ENCODE measurements at places on chromosomes 7 and 10.

DNA sequence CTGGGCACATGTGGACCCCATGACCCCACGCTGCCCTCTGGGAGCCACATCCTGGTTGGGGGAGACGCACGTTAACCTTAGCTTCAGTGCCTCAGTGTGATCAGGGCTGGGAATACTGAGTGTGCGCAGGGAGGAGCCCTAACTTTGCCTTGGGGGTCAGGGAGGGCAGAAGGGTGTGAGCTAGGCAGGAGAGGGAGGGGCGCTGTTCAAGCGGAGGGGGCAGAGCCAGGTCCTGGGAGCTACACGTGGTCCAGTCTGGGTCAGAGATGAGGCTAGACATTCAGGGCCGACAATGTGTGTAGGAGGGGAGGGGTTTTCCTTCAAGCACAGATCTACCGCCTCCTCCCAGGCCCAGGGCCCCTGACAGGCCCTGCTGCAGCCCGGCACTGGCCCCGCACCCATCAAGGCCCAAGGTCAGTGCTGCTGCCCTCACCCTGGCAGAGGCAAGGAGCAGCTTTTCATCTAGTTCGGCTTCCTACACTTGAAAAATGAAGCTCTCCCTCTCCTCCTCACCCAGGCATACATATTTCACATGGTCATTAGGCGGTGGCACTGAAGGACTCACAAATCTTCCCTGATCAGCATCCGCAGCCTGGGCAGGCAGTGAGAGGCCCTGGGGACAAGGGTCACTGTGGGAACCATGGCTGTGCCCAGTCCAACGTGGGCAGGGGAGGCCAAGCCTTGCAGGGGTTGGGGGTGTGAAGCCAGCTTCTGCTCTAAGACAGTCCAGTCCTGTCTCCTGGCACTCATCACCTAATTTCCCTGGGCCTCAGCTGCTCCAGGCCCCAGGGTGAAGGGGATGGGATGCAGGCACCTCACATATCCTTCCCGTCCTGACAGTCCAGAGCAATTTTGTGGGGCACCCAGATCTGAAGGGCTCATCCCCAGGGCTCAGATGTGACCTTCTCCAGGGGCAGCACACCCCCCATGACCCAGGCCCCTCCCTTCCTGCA, 47.3 kb downstream of the C10orf105 start:
- DNase-seq = no peak

- DNase-seq = no peak
These were observed 33.3 kb downstream of the PKD1L1 start for GRCh38 chr7:47914717-47915615.

DNA sequence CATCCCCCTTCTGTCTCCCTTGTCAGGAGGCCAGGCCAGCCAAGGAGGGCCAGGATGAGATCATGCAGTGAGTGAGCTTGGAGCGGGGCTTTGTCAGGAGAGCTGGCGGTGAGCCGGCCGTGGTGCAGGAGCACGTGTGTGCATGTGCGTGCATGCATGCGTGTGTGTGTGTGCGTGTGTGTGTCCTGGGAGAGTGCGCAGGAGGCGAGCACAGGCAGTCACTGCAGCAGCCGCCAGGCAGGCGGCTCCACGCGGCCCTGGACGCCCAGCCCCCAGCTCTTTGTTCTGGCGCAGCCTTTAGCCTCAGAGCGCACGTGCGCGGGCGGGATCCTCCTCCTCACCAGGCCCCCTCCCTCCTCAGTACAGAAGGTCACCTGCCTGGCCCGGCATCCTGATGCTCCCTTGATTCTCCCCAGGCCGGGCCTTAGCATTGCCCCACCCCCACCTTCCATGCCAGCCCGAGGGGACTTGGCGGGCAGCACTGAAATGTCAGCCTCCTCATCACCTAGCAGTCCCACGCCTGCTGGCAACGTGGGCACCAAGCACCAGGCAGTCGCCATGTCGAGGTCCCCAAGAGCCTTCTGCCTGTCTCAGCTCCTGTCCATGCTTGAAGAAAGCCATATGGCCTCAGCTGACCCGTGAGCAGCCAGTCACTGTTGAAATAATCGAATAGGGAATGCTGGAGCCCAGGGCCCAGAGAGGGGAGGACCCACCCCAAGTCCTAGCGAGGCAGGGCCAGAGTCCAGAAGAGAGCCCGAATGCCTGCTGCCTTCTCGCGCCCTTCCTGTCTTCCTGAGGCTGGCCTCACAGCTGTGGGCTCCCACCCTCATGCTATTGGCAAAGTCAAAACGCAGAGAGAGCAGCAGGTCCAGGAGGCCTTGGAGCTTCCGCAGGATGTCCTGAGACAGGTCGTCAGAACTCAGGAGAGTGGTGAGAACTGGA, 125.9 kb upstream of the PPIF start:
- DNase-seq = no peak

GRCh38 chr10:63421591-63421990, 44.2 kb downstream of the JMJD1C start:
- DNase-seq = no peak

GRCh38 chr7:32400676-32401075, 89.5 kb downstream of the LSM5 start:
- no peak for DNase-seq

- no peak for DNase-seq
These were observed 67.6 kb downstream of the IDE start for GRCh38 chr10:92506336-92506735.

- no peak for DNase-seq
These were observed 384.1 kb downstream of the GATA3 start for GRCh38 chr10:8438603-8439002.

GRCh38 chr7:150479023-150479716, 28.7 kb downstream of the GIMAP8 start:
- DNase-seq = no peak

DNA sequence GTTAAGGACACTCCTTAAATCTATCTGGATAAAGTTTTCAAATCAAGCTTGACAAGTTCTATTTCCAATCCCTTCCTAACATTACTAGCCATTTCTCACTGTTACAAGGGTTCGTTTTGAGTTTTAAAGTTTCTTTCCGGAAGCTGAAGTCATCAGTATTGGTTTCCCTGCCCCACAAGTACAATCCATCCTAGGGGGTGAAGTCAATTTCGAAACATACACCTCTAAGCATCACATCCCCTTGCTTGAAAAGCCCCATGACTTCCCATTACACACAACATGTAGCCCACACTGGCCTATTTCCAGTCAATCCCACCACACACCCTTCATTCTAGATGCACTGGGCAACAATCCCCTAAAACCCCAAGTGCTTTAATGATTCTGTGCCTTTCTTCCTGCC, 13.0 kb downstream of the DPY19L1 start:
- no peak for DNase-seq

DNA sequence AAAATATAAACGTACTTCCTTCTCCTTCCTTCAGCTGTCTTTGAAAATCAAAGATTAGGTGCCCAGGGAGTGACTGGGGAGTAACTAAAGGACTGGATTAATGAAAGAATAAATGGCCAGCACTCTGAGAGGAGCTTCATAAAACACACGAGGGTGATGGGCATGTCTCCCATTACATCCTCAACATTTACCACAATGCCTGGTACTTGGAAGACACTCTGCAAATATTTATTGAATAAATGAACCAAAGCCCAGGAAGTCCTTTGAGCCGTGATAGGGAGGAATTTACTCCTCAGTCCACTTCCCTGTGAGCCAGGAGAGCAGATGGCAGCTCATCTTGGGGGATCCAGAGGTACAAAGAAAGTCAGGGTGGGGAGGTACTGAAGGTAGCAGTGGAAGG, 96.3 kb downstream of the RAB11FIP2 start:
- no peak for DNase-seq

DNA sequence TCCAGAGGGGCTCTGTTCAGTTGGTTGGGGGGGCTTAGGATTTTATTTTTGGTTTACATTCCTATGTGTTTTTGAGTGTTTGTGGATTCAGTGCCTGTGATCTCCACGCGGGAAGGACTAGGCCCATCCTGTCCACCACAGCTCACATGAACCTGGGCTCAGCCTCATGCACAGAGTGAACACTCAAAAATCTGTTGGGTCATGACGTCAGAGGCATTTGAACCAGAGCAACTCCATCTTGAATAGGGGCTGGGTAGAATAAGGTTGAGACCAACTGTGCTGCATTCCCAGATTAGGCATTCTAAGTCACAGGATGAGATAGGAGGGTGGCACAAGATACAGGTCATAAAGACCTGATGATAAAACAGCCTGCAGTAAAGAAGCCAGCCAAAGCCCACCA, 133.3 kb downstream of the RAMP3 start:
- no peak for DNase-seq

DNA sequence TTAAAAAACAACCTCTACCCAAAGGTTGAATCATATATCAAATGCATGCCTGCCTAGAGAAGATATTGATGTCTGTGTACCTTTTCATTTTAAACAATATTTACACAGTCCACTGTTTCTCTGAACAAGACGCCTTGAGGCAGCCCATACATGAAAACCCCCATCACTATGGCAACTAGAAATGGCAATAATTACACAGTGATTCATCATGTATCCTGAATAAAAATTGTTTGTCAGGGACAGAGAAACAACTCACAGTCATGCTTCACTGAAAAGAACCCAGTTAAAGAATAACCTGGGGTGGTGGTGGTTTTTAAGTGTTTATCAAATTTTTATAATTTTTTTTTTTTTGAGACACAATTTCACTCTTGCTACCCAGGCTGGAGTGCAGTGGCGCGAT, 19.7 kb downstream of the DNAJC12 start:
- no peak for DNase-seq

DNA sequence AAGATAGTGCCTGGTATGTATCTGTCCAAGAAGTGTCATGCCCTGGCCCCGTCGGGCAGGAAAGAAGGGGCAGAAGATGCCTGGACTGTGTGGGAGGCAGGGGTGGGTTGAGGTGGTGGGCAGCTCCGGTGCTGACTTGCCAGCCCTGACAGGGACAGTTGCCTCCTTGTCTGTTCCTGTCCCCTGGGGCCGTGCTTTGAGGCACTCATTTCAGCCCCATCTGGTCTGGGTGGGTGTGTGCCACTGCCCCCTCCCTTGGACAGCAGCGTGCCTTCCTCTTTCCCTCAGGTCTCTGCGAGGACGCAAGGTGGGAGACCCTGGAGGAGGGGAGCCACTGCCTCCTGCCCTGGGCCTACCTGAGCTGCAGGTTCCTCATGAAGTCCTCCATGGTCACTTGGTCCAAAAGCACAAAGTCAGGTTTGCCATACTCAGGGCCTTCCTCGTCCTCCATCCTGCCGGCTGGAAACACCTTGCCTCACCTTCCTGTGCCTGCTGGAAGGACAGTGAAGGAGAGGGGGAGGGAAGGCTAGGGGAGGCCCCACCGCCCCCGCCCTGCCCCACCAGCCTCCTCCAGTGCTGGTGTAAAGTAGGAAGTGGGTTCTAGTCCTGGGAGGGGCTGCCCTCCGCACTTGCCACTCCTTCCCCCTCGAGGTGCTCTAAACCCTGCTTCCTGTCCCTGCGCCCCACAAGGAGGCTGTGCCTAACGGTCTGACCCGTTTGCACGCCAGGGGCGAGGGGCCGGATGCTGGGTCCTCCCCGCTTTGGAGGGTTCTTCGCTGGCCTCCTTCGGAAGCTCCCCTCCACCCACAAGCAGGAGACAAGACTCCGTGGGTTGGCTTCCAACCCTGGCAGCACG, at the start of gene MYO1G:
Gene MYO1G, minus strand, starts transcription at position 505 of the 856 bp plus-strand sequence. Its CDS starts 54 bp downstream, at position 451.
- no peak for DNase-seq

GRCh38 chr10:130254662-130255061, 118.5 kb downstream of the GLRX3 start:
- no peak for DNase-seq

DNA sequence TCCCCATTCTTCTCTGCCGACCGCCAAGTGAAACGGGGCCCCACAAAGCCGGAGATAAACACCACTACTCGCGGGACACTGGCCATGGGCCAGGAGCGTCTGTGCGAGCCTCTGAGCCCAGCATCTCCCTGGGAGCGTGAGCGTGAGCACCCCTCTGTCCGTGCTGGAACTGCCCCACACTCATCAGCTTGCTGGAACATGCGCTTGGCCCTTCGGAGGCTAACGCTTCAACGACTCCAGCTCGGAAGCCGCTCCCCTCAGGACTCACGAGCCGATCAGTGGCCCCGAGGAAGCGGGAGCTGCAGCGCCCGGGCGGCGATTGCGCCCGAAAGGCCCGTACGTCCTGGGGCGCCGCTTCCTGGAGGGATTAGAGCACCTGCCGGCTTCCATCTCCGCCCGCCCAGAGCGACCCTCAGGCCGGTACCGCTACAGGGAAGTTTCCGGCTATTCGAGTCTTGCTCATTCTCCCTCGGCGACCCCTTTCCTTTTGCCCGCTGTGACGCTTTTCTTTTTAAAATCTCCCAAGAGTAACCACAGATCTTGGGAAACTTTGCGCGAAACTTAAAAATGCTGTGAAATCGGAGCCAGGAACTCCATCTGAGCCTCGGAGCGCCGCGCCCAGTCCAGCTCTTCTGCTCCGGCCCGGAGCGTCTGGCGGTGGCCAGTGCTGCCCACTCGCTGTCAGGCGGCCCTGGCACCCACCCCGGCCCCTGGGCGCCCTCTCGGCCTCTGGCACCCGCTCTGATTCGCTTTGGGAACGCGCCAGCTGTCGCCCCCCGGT, 1.0 kb downstream of the TLL2 start:
- no peak for DNase-seq

DNA sequence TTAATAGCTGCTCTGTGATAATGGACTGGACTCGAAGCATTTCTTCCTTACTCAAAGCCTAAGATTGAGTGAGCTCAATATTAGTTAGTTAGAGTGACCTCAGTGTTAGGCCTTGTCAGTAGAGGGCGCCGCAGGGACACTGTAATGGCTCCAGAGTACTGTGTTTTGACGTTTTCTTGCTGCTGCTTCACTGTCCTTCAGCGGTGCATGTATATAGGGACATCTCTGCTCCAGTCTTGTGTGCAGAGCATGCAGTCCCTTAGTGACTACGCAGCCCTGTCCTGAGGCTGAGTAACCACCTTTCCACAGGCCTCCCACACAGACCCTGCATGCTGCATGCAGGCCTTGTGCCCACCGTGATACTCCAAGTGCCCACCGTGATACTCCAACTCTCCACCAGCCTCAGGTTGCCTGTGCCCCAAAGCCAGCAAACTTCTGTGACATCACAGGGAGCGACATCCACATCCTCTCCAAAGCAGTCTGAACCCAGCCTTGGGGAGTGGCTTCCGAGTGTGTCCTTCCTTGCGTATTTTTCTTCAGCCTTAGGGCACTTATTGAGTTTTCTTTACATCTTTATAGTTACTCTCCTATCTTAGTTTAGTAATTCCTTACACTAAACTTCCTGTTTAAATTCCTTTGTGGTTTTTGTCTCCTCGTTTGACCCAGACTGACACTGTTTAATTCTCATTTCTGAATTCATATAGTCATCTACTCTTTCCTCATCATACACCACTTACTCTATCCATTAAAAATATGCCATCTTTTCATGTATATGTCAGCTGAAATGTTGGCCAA, 118.2 kb downstream of the JAZF1 start:
- DNase-seq = no peak
